ENCODE measurements at places on chromosomes 5 and 9. TPM values are rescaled to one million over a fixed set of nuclear protein-coding genes. Genes with fewer than 3 reads are reported as not detected.

The MYORG gene
- 2.1 TPM for total RNA-seq

The CATSPER3 gene
- not detected for total RNA-seq

The OR1J2 gene
- not detected for total RNA-seq

The SELENOP gene
- total RNA-seq: 335 TPM

The BRINP1 gene
- 0.48 TPM for total RNA-seq

The MSANTD3 gene
- 58.1 TPM for total RNA-seq

The PCDHGC5 gene
- 1.1 TPM for total RNA-seq

The SHROOM1 gene
- total RNA-seq: 114 TPM

The TNFSF15 gene
- 0.08 TPM for total RNA-seq

The TAS2R1 gene
- not detected for total RNA-seq

The THBS4 gene
- total RNA-seq: 0.91 TPM

The SLC24A2 gene
- total RNA-seq: not detected

The DAB2 gene
- total RNA-seq: 23.0 TPM

The GABRB2 gene
- 0.65 TPM for total RNA-seq

The PHF2 gene
- 12.0 TPM for total RNA-seq

The GRXCR2 gene
- total RNA-seq: not detected

The DYNC2I2 gene
- total RNA-seq: 33.4 TPM

The ADRA1B gene
- 2.2 TPM for total RNA-seq

The NRARP gene
- 1.8 TPM for total RNA-seq

The PDLIM7 gene
- total RNA-seq: 216 TPM

The PCDHAC2 gene
- not detected for total RNA-seq

The ANKRD34B gene
- total RNA-seq: not detected

The TICAM2 gene
- total RNA-seq: 4.9 TPM

The C9orf50 gene
- total RNA-seq: 0.13 TPM

The ORM2 gene
- total RNA-seq: not detected

The SURF2 gene
- 14.5 TPM for total RNA-seq

The PTGES gene
- 47.7 TPM for total RNA-seq

The B4GALT1 gene
- 80.2 TPM for total RNA-seq

The ADRB2 gene
- total RNA-seq: 0.65 TPM

The BHMT2 gene
- 1.2 TPM for total RNA-seq

The BHMT gene
- 0.52 TPM for total RNA-seq

The CCL19 gene
- total RNA-seq: not detected

The AFAP1L1 gene
- 9.7 TPM for total RNA-seq

The SAPCD2 gene
- 5.0 TPM for total RNA-seq

The GFM2 gene
- total RNA-seq: 24.0 TPM

The GRIA1 gene
- 0.65 TPM for total RNA-seq

The DBH gene
- not detected for total RNA-seq

The HACD4 gene
- total RNA-seq: 5.3 TPM

The NEUROG1 gene
- not detected for total RNA-seq

The IRX1 gene
- 1.7 TPM for total RNA-seq

The OGN gene
- not detected for total RNA-seq

The SPRY4 gene
- total RNA-seq: 42.9 TPM

The SLC25A48 gene
- not detected for total RNA-seq

The CCL28 gene
- 0.65 TPM for total RNA-seq

The FOXD4L4 gene
- total RNA-seq: 0.08 TPM

The TSC1 gene
- 20.8 TPM for total RNA-seq

The SUB1 gene
- 201 TPM for total RNA-seq

The RAB3C gene
- not detected for total RNA-seq

The COL15A1 gene
- 11.3 TPM for total RNA-seq

The PCDHA8 gene
- total RNA-seq: not detected

The RNF183 gene
- total RNA-seq: not detected

The ANKHD1 gene
- 68.3 TPM for total RNA-seq

The SLC36A3 gene
- total RNA-seq: not detected

The KIF24 gene
- 2.5 TPM for total RNA-seq

The ZFP37 gene
- 4.6 TPM for total RNA-seq

The MLANA gene
- not detected for total RNA-seq

The PTPDC1 gene
- 6.3 TPM for total RNA-seq

The SHOC1 gene
- not detected for total RNA-seq

The RACK1 gene
- total RNA-seq: 4,947 TPM

The HTR1A gene
- not detected for total RNA-seq
